HuH-7 (cell line): ENCODE measurements at places on chromosomes 13 and 19.
A peak's percentile ranks its signal among the peaks of the same experiment; 100 is the strongest.

DNA sequence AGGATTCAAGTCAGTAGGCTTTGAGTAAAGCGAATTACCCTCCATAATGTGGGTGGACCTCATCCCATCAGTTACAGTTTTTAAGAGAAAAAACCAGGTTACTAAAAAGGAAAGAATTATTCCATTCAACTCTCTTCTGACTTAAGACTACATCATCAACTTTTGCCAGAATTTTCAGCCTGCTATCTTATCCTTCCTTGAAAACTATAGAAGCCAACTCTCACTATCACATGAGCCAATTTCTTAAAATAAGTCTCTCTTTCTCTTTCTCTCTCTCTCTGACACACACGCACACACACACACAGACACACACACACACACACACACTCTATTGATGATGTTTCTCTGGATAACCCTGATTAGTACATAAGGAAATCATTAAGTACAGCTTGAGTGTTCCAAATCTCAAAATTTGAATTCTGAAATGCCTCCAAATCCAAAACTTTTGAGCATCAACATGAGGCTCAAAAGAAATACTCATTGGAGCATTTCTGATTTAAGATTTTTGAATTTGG, 217.0 kb upstream of the PRR20A start:
- no peak for DNase-seq

DNA sequence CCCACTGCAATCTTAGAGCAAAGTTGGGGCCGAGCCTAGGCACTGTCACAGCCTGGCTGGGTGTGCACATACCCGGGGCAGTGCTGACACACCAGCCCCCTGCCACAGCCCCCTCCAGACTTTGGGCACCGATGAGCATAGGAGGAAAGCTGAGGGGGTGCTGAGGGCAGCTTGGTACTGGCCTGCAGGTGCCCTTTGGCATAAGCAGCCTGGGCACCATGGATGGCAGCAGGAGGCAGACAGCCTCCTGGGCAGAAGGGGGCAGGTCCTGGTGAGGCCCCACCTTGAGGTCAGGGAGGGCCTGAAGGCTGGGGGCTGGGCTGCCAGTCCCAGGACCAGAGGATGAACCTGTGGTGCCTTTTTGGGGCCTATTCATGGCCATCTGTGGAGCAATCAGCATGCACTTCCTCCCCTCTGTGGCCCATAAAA, 8.2 kb downstream of the IGFL4 start:
- no peak for DNase-seq

DNA sequence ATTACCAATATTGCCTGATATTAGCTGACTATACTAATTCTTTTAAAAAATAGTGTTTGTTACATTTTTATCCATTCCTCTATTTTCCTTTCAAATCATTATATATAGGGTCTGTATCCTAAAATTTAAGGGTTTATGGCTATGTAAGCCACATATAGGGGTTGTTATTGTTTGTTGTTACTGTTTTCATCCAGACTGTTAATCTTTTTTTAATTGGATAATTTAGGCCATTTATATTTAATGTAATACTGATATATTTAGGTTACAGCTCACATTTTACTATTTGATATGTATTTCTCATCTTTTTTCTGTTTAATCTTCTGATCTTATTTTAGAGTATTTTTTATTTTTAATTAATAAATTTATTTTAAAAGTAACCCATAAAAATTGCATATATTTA, 487.1 kb upstream of the SGCG start:
- no peak for DNase-seq

DNA sequence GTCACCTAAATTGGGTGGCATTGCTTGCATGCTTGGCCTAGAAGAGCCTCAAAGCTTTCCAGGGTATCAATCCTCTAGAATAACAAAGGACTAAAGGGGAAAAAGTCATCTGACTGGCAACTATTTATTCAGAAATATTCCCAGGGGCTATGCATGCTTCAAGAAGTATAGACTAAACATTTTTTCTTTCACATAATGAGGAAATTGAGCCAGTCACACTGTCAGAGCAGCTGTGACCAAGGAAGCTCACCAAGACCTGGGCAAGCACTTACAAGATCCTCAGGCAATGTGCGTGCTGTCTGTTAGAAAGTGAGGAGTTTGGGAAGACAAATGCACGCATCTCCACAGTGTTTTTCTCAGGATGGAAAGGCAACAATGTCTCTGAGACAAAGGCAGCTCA, 747.2 kb downstream of the DIAPH3 start:
- DNase-seq, result no peak

DNA sequence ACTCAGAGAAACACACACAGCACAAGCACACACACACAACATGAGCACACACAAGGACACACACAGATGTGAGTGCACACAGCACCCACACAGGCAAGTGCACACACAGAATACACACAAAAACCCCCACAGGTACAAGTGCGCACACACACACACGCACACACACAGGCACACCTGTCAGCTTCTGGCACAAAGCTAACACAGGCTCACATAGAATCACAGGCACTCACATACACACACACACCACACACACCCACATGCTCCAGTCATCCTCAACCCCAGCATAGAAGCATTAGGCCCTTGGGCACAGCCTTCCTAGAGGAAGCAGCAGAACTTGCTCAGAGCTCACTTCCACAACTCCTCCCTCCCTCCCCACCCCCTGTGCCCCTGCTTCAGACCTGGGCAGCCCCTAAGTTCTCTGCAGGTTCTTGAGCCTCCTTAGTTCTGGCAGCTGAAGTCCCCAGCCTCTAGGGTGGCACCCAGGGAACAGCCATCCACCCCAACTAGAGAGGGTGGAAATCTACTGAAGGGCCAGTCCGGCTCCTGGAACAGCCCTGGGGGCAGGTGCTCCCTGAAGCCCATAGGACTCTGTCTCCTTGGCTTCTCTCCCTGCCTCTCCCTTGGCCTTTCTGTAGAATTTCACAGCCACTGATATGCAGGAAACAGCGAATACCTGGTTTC, 129.9 kb upstream of the VSTM2B start:
- no peak for DNase-seq

- DNase-seq, result no peak
Measured at GRCh38 chr13:66462187-66462586, 767.9 kb downstream of the PCDH9 start.

DNA sequence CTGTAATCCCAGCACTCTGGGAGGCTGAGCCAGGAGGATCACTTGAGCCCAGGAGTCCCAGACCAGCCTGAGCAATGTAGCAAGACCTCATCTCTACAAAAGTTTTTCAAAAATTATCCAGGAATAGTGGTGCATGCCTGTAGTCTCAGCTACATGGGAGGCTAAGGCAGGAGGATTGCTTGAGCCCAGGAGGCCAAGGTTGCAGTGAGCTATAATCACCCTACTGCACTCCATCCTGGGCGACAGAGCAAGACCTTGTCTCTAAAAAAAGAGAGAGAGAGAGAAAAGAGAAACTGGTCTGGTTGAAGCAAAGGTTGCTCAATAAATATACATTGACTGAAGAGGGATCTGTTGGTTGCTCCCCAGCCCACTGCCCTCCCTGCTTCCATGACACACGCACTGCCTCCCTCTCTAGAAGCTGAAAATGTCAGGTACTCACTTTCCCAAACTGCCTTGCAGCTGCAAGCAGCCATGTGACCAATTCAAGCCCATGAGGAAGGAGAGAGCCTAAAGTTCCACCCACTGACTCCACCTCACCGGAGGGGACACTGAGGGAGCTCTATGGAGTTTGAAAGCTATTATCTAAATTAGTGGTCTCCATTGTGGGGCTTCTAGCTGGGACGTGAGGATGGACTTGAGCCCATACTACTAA, 14.0 kb downstream of the CEACAM16 start:
- DNase-seq, result peak; percentile 27

- DNase-seq, result no peak
Measured at GRCh38 chr13:72782717-72783116, 784 bp downstream of the PIBF1 start.

DNA sequence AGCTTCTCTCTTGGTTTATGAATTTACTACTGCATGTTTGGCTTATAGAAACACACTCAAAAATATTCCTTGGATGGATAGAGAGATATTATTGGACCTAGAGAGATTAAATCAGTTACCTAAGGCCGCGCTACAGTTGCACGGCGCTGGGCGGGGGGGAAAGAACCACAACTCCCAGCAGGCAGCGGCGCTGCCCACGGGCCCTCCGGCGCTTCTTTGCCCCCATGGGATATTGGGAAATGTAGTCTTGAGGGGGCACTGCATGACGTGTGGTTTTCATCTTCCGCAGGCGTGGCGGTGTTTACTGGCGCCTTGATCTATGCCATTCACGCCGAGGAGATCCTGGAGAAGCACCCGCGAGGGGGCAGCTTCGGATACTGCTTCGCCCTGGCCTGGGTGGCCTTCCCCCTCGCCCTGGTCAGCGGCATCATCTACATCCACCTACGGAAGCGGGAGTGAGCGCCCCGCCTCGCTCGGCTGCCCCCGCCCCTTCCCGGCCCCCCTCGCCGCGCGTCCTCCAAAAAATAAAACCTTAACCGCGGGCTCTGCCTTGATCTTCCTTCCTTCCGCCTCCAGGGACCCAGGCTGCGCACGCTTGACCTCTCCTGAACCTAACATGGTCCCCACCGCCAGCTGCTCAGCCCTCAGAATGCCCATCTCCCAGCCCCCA, 4.8 kb downstream of the EMP3 start:
- DNase-seq, result peak; percentile 85

- no peak for DNase-seq
Measured at GRCh38 chr13:79780240-79780639, 299.3 kb downstream of the NDFIP2 start.

DNA sequence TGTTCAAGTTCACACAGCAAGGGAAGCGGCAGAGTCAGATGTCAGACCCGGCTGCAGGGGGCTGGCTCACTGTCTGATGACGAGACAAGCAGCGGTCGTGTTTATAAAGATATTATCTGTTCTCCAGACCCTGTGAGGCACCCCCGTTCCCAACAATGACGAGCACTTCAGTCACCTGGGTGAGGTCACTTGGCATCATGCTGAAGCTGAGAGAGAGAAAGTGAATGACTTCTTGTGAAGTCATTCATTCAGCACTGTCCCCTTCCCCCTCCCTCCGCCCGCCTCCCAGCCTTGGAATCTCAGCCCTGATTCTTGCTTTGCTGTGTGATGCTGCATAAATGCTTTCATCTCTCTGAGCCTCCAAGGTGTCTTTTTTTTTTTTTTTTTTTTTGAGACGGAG, 4.9 kb upstream of the LYPD3 start:
- DNase-seq, result no peak

GRCh38 chr19:10115392-10116084, 4.0 kb downstream of the P2RY11 start:
- no peak for DNase-seq

GRCh38 chr19:11361037-11361770, 6.0 kb downstream of the PLPPR2 start:
- no peak for DNase-seq

GRCh38 chr13:98839856-98840769, 87.6 kb upstream of the SLC15A1 start:
- peak; percentile 45 for DNase-seq

DNA sequence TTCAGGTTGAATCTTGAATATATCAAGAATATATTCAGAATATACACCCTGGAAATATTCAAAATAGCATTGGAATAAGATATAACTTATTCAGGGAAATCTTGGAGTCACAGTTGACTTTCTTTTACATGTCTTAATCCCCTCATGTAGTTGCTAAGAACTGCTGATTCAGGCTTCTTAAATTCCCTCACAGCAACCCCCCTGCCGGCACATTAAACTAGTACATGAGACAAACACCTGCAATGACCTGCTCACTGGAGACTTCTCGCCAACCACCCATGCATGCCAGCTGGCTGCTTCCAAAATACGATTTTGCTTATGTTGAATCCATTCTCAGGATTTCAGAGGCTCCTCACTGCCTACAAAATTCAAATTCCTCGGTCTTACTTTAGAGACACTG, 997.1 kb downstream of the EFNB2 start:
- no peak for DNase-seq

GRCh38 chr19:39284032-39284431, 12.2 kb upstream of the IFNL1 start:
- no peak for DNase-seq

DNA sequence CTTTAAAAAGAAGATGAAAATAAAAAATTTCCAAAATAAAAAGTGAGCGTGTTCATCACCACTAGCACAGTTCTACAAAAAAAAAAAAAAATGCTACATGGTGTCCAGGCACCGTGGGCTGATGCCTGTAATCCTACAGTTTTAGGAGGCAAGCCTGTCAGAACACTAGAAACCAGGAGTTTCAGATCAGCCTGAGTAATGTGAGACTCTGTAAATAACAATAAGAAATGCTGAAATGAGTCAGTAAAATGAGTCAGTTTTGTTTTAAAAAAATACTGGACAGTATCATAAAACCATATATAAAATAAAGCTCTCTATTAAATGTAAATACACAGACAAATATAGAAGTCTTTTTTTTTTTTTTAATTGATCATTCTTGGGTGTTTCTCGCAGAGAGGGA, 30.0 kb downstream of the ZNF91 start:
- DNase-seq, result no peak

DNA sequence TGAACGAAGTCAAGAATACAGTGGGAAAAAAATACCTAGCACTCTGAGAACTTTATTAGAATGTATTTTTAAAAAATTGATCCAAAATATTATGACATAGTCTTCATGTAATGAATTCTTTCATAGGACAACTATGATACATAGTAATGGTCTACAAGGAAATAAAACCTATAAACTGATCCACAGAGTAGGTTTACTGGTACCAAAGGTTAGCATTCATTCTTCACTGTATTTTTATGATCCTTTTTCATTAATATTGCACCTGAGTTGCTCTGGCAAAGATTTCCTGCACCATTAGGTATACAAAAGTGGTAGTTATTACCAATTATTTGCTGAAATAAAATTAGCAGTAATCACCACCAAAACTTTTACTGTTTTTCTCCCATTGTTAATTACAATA, 4.2 kb downstream of the NEK3 start:
- DNase-seq, result no peak

DNA sequence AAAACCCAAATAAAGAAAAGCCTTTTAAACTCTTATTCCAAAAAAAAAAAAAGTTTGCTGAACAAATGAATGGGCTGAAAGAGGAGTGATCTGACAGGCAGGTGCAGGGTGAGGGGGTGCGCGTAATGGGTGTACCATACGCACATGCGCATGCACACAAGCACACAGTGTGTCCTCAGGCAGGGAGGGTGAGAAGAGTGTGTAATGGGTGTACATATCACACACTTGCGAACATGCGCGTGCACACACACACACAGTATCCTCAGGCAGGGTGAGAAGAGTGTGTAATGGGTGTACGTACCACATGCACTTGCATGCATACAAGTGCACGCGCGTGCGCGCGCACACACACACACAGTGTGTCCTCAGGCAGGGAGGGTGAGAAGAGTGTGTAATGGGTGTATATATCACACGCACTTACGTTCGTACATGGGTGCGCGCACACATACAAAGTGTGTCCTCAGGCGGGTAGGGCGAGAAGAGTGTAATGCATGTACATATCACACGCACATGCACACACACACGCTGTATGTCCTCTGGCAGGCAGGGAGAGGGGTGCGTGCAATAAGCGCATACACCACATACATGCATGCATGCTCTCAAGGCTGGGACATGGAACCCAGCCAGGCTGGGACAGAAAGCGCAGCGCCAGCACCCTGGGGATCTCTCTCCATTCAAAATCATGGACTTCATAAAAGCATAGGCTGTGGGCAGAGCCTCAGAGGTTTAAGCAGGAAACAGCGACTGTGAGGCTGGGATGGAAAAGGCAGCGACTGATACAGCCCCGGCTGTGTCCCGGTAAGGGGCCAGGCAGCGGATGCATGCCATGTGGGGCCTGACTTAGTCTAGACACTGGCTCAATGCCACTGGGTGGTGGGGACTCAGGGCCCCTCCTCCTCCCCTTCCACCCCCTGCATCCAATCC, 70.4 kb downstream of the CEBPG start:
- no peak for DNase-seq
